Urinary bladder (tissue), 4 donors: ENCODE measurements at places on chromosomes 6 and 20. TPM values are rescaled to one million over a fixed set of nuclear protein-coding genes. Genes with fewer than 3 reads are reported as not detected.

Gene UNC93A
- polyA plus RNA-seq: not detected

Gene CD83
- polyA plus RNA-seq: 1.8 TPM

Gene EYA4
- polyA plus RNA-seq: 1.3 TPM

Gene EYS
- polyA plus RNA-seq: not detected

Gene SPDEF
- polyA plus RNA-seq: 0.16 TPM

Gene GRM1
- 0.01 TPM for polyA plus RNA-seq

Gene MYL9
- 3,492 TPM for polyA plus RNA-seq

Gene BPIFB2
- polyA plus RNA-seq: not detected

Gene FOXA2
- not detected for polyA plus RNA-seq

Gene SLC32A1
- not detected for polyA plus RNA-seq

Gene RIPK1
- 22.4 TPM for polyA plus RNA-seq

Gene RAB23
- polyA plus RNA-seq: 74.4 TPM

Gene OVOL2
- 0.62 TPM for polyA plus RNA-seq

Gene FKBP5
- polyA plus RNA-seq: 236 TPM

Gene DXO
- polyA plus RNA-seq: 20.2 TPM

Gene TM9SF4
- 36.3 TPM for polyA plus RNA-seq

Gene OR12D3
- not detected for polyA plus RNA-seq

Gene BCAS1
- 7.5 TPM for polyA plus RNA-seq

Gene ZNF76
- polyA plus RNA-seq: 27.8 TPM

Gene NUP43
- polyA plus RNA-seq: 10.8 TPM

Gene LEMD2
- 41.7 TPM for polyA plus RNA-seq

Gene KCNK15
- 0.67 TPM for polyA plus RNA-seq

Gene ULBP3
- polyA plus RNA-seq: 1.1 TPM

Gene RAB44
- 0.68 TPM for polyA plus RNA-seq

Gene GNMT
- polyA plus RNA-seq: 0.52 TPM

Gene TBX18
- 8.3 TPM for polyA plus RNA-seq

Gene ZNF391
- 2.6 TPM for polyA plus RNA-seq

Gene XRN2
- 44.2 TPM for polyA plus RNA-seq

Gene KCNK16
- not detected for polyA plus RNA-seq

Gene MEP1A
- polyA plus RNA-seq: not detected

Gene BNIP5
- polyA plus RNA-seq: not detected

Gene TRIM10
- not detected for polyA plus RNA-seq

Gene OR2W1
- not detected for polyA plus RNA-seq

Gene DYNLT1
- 193 TPM for polyA plus RNA-seq

Gene TCEA2
- polyA plus RNA-seq: 69.0 TPM

Gene GLP1R
- polyA plus RNA-seq: 0.05 TPM

Gene ZMYND8
- polyA plus RNA-seq: 15.6 TPM

Gene L3MBTL1
- 5.6 TPM for polyA plus RNA-seq

Gene CENPW
- polyA plus RNA-seq: 9.7 TPM

Gene OR2B2
- polyA plus RNA-seq: not detected

Gene NKAIN2
- polyA plus RNA-seq: 0.24 TPM

Gene PI3
- polyA plus RNA-seq: not detected

Gene SPATS1
- not detected for polyA plus RNA-seq

Gene RAB32
- 28.0 TPM for polyA plus RNA-seq

Gene GSTA2
- not detected for polyA plus RNA-seq

Gene TRIM15
- not detected for polyA plus RNA-seq

Gene MTRF1L
- 13.0 TPM for polyA plus RNA-seq

Gene GINS1
- 0.80 TPM for polyA plus RNA-seq
